ENCODE measurements at places on chromosomes 2 and 18. TPM values are rescaled to one million over a fixed set of nuclear protein-coding genes. Genes with fewer than 3 reads are reported as not detected.
A peak's percentile ranks its signal among the peaks of the same experiment; 100 is the strongest.

DNA sequence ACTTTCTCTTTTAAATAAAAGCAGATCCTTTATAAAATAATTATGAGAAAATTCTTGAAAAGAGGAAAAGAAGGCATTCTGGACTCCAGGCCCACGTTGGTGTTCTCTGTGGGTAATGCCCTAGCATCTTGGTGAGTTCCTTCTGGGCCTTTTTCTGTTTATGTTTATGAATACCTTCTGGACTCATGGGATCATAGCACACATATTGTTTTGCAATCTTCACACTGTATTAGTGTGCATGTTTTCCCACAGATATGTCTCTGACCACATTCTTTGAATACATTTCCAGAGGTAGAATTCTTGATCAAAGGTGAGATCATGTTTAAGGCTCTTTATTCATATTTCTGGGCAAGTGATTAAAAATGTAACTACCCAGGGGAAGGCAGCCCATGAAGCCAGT lies 15.9 kb downstream of the GLI2 start:
- DNase-seq: no peak

Gene WDPCP
- total RNA-seq: 20.5 TPM

Gene SERPINB3
- total RNA-seq: not detected

DNA sequence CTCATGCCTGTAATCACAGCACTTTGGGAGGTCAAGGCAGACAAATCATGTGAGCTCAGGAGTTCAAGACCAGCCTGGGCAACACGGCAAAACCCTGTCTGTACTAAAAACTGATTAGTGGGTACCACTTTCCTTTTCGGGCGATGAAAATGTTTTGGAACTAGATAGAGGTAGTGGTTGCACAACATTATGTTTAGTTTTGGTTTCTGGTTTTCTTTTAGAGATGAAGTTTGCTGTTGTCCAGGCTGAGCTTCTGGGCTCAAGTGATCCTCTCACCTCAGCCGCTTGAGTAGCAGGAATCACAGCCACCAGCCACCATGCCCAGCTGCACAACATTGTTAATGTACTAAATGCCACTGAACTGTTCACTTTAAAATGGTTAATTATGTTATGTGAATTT lies 27.6 kb downstream of the AAK1 start:
- no peak for DNase-seq

DNA sequence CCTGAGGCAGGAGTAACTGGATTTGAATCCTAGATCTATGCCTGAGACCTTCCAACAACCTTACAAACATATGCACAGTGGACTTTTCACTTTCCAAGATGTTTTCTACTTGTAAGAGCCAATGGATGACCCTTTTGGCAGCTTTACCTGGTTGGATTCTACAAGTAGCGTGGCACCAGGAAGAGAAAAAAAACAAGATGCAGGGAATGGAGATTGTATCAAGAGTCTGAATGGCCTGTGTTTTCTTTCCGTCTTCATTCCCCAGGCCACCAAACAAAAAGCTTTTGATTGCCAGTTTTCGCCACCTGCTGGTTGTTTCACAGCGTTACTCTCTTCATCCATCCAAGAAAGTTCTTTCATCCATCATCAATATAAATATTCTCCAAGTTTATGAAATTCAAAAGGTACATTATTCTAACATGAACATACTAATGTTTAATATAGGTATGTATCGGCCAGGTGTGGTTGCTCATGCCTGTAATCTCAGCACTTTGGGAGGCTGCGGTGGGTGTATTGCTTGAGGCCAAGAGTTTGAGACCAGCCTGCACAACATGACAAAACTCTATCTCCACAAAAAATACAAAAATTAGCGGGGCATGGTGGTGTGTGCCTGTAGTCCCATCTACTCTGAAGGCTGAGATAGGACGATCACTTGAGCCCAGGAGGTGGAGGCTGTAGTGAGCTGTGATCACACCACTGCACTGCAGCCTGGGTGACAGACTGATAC lies 3.5 kb upstream of the BCL2 start:
- no peak for DNase-seq

Gene KCNS3
- total RNA-seq: 13.7 TPM

- DNase-seq: peak; percentile 77
These were observed 64.0 kb upstream of the CABLES1 start for GRCh38 chr18:23071285-23071684.

- DNase-seq: no peak
These were observed 1490.7 kb downstream of the SUCLG1 start for GRCh38 chr2:82968358-82968757.

DNA sequence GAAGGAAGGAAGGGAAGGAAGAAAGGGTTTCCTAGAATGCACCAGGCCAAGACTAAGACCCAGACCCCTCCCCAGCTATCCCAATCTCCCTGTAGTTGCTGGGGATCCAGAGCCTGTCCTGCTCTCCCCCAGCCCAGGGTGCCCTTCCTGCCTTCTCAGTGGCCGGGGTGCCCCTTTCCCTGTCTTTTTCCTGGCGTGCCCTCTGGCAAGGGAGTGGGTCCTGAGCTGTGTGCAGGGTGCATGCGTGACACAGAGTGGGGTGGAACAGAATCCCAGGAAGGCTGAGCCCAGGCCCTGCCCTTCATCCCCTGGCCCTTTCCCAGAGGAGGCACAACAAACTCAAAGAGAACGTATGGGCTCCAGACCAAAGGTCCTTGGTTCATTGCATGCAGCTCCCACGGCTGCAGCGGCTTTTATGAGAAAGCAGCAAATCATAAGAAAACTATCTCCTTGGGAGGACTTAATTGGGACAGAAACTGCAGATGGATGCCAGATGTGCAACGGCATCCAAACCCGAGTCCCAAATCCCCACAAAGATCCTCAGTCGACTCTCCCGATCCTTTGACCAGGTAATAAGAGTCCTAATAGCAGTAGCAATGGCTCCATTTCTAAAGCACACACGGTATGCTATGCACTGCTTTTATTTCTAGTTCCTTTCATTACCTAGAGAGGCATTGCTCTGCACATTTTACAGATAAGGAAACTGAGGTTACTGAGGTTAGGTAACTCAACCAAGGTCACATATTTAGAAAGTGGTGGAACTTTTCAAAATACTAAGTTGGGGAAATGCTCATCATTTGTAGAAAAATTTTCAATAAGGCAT lies 12.7 kb upstream of the ARID5A start:
- DNase-seq: no peak

GRCh38 chr2:190635781-190636180 lies 13.1 kb upstream of the NAB1 start:
- DNase-seq: no peak

Gene MRPS5
- total RNA-seq: 31.2 TPM

Gene ZSWIM2
- total RNA-seq: not detected

GRCh38 chr2:100110614-100111000 lies 31.8 kb downstream of the AFF3 start:
- DNase-seq: no peak

Gene PLB1
- 4.9 TPM for total RNA-seq

GRCh38 chr18:55405893-55406406 lies 182.0 kb downstream of the TCF4 start:
- peak; percentile 91 for DNase-seq

Gene SLC4A5
- total RNA-seq: 6.2 TPM

DNA sequence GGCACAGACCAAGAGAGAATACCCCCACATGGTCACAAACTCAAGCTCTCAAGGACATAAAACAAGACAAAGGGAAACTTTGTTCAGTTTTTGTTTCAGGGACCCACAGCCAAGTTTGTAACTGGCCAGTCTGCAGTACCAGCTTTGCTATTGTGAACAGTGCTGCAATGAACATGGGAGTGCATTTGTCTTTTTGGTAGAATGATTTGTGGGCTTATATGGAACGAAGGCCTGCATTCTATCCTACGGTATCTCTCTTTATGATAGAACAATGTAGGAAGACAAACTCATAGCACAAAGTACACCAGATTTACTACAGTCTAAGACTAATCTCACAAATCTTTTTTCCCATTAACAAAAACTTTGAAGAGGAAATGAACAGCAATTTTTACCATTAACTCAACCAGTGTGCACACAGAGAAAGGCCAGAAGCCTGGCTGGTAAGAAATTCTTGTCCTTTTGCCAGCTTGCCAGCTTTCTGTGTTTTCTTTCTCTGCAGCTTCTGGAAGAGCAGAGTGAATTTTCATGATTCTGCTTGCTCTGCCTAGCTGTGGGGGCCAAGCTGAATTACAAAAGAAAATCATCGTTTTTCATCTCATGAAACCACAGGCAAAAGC lies 37.1 kb upstream of the FEZ2 start:
- no peak for DNase-seq

Gene AKAIN1
- total RNA-seq: not detected

DNA sequence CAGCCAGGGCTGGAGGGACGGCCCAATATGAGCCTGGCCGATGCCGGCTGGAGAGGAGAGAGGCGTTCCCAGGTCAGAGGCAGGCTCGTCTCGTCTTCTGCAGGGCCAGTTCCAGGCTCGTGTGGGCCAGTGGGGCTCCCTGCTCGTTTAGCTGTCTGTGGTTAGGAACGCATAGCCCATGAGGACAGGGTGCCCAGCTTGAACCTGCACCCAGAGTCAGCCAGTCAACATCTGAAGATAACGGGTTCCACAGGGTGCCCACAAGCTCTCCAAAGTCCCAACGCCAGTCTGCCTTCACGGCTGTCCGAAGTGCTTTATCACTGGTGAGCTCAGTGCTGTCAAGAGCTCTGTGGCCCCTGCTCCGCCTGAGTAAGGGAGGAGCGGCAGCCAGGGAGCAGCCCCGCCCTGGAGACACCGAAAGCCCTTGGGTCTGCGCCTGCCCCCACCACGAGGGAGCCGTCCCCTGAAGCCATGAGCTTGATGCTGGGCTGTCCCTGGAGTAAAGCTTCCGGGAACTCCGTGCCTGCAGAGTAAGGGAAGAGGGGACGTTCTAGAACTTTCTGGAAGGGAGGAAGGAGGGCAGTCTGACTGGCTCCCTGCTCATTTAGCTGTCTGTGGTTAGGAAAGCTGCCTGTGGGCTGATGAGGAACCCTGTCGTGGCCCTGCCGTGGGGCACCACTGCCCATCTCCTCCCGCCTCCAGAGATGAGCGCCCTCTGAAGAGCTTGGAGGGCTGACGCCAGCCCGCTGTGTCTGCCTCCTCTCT lies 2.7 kb upstream of the HSBP1L1 start:
- no peak for DNase-seq

DNA sequence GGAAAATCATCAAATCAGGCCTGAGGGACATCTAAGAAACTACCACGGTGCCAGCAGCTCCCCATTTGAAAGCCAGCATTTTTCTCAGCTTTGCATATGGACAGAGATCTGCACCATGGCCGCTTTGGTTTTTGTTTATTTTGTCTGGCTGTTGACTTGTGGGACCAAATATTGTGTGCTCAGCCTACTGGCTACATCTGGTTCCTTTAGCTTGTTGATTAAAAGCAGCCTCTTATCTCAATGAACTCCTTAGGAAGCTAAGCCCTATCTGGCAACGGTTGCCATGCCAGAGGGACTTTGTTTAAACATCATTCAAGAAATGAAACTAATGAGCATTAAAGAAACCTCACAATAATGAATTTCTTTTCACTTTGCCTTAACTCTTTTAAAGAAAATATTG lies 32.4 kb upstream of the CCDC150 start:
- no peak for DNase-seq

DNA sequence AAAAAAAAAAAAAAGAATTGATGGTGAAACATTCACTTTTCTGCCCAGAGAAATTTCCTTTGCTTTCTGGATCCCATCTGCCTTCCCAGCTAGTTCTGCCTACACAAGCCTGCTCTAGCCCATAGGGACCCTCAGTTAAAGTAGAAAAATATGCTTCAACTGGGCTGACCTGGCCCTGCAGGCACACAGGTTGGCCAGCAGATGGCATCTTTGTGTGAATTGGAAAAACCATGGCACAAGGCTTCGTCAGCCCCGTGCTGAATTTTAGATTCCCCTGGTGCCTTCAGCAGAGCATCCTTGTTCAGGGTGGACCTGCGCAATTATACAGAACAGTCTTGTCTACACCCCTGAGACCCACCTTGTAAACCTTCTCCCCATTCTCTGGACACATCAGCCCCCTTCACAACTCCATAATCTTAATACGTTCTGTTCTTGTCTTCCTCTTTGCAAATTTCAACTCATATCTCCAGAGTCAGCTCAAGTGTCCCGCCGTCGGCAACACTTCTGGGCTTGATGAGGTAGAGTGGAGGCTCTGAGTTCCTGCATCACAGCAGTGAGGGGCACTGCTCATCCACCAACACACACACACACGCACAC lies 114.5 kb downstream of the INSIG2 start:
- no peak for DNase-seq

DNA sequence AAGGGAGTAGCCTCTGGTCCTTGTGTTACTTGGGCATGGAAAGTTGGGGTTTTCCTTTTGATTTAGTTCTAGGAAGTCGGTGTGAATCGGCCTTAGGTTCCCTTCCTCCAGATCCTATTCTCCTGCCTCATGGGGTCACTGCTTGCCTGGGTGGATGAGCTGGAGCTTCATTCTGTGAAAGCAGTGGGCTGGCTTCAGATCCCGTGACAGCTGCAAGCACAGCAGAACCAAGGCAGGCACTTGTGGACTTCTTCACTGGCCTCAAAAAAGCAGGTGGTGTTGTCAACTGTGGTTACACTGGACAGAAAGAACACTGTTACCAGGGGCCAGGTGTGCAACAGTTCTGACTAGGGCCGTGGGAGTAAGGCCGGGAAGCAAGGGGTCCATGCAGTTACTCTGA lies 243.4 kb downstream of the LDLRAD4 start:
- DNase-seq: no peak

- no peak for DNase-seq
These were observed 50.3 kb upstream of the ARHGAP28 start for GRCh38 chr18:6679201-6679600.

Gene FEV
- not detected for total RNA-seq

Gene HS6ST1
- total RNA-seq: 17.4 TPM

DNA sequence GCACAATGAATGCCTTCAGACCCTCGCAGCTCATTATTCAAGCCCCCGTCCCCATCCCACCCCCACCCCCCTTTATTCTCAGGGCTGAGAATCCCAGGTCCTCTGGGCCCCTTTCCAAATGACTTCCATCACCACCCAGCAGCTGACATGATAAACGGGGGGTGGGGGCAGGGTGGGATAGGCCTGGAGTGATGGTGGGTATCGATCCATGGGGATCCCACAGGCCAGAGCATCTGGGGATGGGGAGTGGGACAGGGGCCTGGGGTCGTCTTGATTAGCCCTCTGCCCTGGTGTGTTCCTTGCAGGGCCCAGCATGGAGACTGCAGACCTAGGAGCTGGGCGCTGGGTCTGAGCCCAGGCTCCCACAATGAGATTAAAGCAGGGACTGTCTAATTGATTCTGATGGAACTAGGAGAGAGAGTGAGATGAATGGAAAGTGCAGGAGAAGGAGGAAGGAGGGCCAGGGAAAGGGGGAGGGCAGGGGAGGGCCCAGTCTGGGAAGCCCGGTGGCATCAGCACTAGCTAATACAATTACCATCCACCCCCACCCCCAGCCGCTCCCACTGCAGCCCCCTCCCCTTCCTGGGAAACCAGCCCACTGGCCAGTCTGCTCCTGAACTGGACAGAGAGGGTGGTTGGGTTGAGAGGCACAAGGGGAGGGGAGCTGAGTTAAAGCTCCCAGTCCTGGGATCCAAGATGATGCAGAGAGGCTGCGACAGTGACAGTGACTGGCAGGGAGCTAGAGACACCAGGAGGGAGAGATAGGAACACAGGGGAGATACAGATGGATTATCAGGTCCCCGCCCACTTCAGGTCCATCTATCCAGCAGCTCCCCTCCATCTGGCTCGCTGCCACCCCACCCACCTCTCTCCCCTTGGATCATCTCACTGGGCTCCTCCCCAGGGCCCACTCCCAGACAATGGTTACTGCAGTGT lies 13.1 kb upstream of the TNS1 start:
- peak; percentile 27 for DNase-seq

Gene SPHKAP
- not detected for total RNA-seq

GRCh38 chr2:188770296-188770695 lies 203.9 kb upstream of the COL3A1 start:
- DNase-seq: no peak

Gene HOXD9
- total RNA-seq: 2.3 TPM

Gene EVX2
- not detected for total RNA-seq
